ENCODE measurements at places on chromosomes 4 and X. TPM values are rescaled to one million over a fixed set of nuclear protein-coding genes. Genes with fewer than 3 reads are reported as not detected.

DNA sequence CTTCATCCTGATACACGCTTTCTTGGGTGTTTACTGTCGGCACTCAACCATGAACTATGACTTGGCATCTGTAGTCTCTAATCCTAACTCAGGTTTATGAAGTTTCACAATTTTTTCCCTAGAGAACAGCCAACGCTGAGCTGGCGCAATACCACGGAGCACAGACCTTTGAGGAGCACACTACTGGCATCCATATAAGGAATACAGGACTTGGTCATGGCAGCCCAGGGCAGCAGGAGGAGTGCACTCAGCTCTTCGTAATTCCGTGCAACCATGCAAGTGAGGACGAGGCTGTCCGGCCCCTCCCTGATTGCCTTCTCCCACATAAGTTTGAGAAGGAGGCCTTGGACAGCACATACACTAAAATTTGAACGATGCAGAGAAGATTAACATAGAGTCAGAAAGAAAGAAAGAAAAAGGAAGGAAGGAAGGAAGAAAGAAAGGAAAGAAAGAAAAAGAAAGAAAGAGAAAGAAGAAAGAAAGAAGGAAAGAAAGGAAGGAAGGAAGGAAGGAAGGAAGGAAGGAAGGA lies 41.0 kb upstream of the PDLIM5 start:
- DNase-seq, result no peak

GRCh38 chr4:8291036-8291682 lies 21.6 kb downstream of the HTRA3 start:
- no peak for DNase-seq

- DNase-seq, result no peak
These were observed 59.0 kb downstream of the PCGF3 start for GRCh38 chr4:764405-765169.

GRCh38 chr4:153243468-153243867 lies 39.2 kb downstream of the TRIM2 start:
- DNase-seq, result no peak

- DNase-seq, result no peak
These were observed 272.5 kb downstream of the DCTD start for GRCh38 chr4:182644683-182645050.

DNA sequence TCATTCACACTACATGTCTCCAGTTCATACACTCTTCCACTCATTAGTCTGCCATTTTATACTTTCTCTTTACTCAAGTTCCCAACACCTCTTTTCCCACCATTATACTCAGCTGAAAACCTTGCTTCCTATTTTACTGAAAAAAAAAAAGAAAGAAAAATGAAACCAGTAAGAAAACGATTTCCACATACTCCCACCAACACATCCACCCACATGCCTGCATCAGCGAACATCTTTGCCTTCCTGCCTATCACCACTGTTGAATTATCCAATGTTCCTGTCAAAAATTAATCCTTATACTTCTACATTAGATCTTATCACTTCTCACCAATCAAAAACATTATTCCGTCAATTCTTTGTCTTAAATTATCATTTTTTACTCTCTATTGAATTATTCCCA lies 188.1 kb upstream of the FAM241A start:
- no peak for DNase-seq

DNA sequence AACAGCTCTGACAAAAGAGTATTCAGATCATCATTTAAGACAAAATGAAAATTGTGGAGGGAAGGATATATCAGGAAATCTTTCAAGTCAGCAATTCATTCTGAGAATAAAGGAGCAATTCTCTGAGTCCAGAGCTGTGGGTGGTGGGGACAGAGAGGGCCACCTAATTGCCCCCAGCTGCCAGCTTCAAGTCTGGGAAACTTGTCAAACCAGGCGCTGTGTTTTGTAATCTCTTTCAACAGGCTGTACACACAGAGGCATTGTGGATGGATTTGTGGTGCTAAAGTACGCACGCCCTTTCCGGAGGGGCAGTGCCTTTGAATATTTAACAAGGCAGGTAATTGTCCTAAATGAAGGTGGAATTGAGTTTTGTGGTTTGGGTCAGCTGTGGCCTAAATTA lies 591.1 kb upstream of the BOD1L1 start:
- DNase-seq, result no peak

GRCh38 chr4:159937595-159937994 lies 834.7 kb downstream of the RAPGEF2 start:
- no peak for DNase-seq

DNA sequence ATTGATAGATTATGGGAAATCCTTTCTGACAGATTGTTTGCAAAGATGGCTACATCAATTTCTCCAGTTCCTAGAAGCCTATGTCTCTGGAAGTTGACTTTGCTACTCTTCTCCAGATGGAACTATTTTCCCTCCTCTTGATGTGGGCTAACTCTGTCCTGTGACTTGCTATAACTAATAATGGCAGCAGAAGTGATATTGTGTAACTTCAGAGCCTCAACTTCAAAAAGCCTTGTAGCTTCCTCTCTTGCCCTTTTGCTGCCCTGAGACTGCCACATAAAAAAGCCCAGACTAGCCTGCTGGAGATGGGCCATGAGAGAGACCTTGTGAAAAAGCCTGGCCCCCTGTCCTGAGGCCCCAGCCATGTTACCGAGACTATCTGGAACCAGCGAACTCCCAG lies 210.7 kb upstream of the SLC7A11 start:
- DNase-seq, result no peak

Gene SORBS2
- total RNA-seq, result not detected

Gene OTUD6A
- total RNA-seq, result not detected

Gene CT45A1
- total RNA-seq, result not detected

Gene TRAM1L1
- not detected for total RNA-seq

Gene WNK3
- 0.13 TPM for total RNA-seq

Gene MID1IP1
- total RNA-seq, result 69.9 TPM

Gene CT83
- not detected for total RNA-seq
